ENCODE measurements at places on chromosomes 5 and 9.

DNA sequence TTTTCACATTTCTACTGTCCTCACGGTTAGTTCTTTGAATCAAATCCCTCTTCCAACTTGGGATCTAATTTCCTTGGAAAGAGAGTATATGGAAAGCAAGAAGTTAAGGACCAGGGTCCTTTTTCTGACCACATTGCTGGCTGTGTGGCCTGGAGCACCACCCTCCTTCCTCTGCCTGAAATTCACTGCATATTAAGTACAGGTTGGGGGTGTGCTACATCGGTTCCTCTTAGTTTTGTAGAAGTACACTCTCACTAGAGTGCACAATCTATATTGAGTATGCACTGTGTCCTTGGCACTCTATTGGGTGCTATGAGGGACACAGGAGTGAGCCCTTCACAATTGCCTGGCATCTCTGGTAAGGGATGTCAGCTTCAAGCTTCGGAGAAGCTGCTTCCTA lies 53.8 kb upstream of the KLF9 start:
- DNase-seq, result no peak

- peak; percentile 72 for DNase-seq
Observed at GRCh38 chr5:149959406-149960236, 937 bp upstream of the SLC26A2 start.

GRCh38 chr5:62722360-62722759 lies 143.7 kb downstream of the LRRC70 start:
- DNase-seq, result no peak

GRCh38 chr5:65152131-65152530 lies 329.6 kb downstream of the ADAMTS6 start:
- DNase-seq, result no peak

DNA sequence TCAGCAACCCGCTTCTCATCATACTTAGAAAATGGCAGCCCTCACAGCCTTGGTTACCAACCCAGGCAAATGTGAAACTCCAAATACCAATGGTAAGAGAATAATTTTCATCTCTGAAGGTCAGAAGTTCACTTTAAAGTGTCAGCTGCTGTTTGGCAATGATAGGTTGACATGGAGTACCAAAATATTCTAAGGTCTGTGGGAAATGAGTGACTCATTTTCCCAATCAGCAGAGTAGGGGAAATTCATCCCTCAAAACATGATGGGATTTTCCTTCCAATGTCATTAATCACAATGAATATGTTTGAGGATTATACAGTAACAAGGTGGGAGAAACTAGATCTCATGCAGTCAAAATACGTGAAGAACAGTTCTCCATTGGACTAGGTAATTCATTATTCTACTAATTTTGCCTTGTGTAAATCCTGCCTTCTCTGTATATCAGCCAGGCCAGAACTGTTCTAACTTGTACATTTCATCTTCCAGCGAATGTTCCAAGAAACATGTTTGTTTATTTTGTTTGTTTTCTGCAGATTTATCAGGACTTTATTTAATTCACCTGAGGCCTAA lies 53.1 kb upstream of the ERBIN start:
- DNase-seq, result no peak

GRCh38 chr9:92242260-92243136 lies 51.0 kb downstream of the IARS1 start:
- no peak for DNase-seq

- no peak for DNase-seq
Observed at GRCh38 chr9:126984969-126985368, 70.4 kb downstream of the RALGPS1 start.

DNA sequence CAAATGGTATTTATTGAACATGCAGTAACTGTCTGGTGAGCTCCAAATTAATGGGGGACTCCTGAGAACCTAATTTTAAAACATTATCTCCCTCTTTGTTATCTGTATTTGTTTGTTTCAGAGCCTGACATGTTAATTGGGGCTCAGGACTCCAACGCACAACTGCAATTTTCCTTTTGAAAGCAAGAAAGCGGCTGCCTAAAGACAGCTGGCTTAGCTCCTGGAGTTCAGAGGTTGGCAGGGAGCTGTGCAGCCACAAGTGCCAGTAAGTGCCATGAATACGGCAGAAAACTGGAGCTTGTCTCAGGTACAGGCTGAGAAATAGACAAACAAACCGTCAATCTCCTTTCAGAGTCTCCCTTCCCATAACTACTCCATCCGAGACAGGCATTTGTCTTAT lies 80.9 kb downstream of the PPP2R2B start:
- no peak for DNase-seq

DNA sequence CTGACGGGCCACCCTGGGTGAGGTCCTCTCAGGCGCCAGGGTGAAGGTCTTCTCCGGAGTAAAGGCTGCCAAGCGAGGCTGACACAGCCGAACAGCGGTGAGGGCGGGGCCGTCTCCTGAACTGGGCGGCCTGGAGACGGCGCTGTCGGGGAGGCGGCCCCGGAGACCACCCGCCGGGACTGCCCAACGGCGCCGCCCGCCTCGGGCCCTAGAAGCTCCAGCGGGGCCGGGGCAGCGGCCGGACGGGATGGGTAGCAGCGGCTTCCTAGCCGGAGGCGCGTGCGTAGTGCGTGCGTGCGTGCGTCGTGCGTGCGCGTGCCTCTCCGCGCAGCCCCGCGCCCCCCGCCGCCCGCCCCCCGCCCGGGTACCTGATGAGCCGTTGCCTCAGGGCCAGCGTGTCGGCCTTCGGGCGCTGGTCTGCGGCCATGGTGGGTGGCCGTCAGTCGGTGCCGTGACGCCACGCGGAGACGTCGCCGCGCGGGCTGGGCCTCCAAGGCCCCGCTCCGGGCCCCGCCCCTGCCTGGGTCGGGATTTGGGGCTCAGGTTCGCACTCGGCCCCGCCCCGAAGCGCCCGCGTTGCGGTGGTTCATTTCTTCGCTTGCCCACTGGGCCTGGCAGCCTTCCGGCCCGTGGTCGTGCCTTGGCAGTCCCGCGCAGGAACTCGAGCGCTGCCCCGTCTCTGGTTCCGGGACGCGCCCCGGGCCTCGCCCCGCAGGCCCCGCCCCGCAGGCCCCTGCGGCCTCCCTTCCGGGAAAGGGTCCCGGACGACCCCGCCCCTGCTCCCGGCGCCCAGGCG lies at the start of gene PHYKPL:
TSS of gene PHYKPL (minus strand) at position 679 of the 796 bp plus-strand sequence. CDS start at position 427, 252 bp downstream.
- peak; percentile 63 for DNase-seq
